ENCODE measurements at places on chromosomes 12 and 14.

DNA sequence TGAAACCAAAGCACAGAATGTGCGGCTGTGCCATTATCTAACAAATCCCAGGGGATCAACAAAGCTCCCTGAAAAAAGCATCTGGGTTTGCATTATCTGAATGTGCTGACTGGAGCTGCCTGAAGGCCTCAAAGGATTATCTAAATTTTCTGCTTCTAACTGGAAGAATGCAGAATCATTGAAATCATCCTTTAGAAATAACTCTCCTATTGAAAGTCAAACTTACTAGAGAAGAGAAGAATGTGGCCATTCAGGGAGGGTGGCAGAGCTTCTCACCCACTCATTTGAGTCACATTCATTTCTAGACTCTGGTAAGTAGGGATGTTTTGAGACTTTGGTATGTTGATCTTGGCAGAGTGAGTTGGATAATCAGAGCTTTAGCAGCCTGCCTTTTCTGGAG, 220.6 kb upstream of the RGS6 start:
- DNase-seq, result no peak

DNA sequence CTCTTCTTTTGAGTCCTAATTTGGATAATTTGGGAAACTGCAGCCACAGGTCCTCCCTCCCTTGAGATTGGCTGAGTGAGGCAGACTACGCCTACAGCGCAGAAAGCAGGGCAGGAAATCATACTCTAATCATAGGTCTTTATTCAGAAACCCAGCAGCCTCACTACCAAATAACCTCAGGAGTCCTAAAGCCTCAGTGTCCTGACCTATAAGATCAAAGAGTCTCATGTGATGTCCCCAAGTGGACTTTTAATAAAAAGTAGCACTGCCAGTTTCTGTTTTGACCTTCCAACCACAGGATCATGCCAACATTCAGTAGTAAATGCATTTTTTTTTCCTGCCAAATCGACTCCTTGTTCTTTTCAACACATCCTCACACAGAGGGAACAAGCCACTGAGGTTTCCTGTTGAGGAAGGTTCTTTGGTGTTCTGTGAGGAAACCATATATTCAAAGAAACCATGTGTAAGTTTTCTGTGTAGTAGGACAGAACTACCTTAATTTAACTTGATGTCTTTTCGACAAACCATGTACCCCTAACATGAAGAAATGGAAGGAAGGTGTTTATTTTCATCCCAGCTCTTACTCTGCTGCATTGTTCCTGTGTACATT, 72.2 kb downstream of the VCPKMT start:
- DNase-seq, result no peak

DNA sequence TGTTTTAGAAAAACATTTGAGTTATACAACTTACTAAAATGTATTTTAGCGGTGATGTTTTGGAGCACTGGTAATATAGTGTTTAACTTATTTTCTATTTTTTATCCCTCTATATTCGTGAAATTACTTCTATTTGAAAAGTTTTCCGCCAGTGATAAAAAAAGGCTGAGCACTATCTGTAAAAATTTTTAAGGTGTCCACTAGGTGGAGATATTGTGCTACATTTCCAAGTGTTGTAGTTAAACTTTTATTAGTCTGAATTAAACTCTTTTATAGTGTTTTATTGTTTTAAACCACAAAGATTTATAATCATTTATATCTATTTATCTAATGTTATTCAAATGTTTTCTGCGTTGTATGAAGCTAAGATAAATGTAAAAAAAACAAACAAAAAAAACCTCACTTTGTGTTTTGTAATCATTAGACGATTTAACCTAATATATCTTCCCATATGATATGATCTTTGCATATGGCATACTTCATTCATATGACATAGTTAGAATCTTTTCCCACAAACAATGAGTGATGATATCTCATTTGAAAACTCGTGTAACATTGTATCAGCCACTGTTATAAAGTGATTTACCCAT, 11.8 kb downstream of the ALG10B start:
- DNase-seq, result no peak

- no peak for DNase-seq
Measured at GRCh38 chr14:98961191-98961590, 310.8 kb downstream of the BCL11B start.

DNA sequence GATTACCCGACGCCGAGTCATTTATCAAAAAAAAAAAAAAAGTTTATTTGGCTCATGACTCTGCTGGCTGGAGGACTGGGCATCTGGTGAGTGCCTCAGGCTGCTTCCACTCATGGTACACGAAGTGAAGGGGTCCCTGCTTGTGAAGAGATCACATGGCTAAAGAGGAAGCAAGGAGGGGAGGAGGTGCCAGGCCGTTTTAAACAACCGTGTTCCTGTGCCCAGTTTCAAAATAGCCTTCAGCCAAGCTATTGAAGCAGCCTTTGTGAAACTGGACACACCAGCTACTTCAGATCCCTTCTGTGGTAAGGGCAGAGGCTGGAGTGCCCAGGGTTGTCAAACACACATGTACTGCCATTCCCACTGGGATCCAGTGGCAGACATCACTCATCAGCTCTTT, 7.6 kb downstream of the POP5 start:
- no peak for DNase-seq

GRCh38 chr14:71472356-71473340, 459.6 kb upstream of the RGS6 start:
- DNase-seq, result no peak

GRCh38 chr12:51838762-51839161, 9.8 kb downstream of the FIGNL2 start:
- DNase-seq, result no peak

- DNase-seq, result no peak
Measured at GRCh38 chr12:121079736-121080272, 40.8 kb upstream of the OASL start.

DNA sequence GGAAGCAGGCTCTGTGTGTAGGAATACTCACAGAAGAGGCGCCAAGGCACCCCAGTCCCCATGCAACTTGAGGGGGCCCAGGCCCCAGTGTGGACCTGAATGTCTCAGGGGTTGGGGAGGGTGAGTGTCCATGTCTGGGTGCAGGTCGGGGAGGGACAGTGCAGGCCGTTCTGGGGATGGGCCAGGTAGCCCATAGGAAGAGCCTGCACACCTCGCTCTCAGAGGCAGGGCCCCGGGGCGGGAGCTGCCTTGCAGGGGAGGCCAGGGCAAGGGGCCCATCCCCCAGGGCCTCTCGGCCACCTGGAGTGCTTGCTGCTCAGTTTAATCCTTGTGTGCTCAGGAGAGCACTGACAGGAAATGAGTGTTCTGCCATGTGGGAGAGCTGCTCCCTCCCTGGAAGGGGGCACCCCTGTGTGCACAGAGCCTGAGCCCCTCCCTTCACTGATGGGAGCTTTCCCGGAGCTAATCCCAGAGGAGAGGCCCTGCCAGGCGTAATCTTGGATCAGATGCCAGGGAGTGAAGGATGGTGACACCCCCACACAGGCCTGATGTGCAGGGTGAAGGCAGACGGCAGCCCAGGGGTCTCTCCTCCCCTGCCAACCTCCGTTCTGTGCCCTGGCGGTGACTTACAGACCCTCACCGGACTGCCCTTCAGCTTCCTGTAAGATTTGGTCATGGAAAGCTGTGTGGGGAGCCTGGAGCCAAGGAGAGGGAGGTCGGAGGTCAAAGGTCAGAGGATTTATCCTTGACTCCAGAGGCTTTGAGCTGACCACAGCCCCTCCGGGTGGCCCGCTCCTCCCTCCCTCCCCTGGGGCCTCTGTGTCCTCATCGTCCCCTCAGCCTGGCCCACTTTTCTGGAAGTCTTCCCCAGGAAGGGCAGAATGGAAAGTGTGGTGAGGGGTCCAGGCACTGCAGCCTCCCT, 24.4 kb upstream of the FBRSL1 start:
- DNase-seq, result no peak

DNA sequence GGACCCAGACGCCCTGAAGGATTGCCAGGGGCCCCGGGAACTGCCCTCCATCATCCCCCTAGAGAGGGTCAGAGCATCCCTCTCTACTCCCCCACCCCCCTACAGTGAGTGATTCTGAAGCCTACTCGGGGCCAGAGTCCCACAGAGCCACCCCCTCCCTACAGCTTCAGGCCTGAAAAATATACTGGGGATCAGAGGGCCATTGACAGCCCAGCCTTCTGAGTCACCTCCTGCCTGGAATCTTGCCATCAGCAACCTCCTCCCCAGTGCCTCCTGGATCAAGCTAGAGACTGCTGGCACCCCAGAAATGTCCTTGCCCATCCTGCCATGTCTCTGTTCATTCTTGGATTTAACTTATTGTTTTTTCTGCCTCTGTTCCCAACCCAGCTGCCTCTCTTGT, 21.7 kb upstream of the MIA2 start:
- no peak for DNase-seq

- DNase-seq, result no peak
Measured at GRCh38 chr12:49716553-49716952, 9.3 kb upstream of the FMNL3 start.

DNA sequence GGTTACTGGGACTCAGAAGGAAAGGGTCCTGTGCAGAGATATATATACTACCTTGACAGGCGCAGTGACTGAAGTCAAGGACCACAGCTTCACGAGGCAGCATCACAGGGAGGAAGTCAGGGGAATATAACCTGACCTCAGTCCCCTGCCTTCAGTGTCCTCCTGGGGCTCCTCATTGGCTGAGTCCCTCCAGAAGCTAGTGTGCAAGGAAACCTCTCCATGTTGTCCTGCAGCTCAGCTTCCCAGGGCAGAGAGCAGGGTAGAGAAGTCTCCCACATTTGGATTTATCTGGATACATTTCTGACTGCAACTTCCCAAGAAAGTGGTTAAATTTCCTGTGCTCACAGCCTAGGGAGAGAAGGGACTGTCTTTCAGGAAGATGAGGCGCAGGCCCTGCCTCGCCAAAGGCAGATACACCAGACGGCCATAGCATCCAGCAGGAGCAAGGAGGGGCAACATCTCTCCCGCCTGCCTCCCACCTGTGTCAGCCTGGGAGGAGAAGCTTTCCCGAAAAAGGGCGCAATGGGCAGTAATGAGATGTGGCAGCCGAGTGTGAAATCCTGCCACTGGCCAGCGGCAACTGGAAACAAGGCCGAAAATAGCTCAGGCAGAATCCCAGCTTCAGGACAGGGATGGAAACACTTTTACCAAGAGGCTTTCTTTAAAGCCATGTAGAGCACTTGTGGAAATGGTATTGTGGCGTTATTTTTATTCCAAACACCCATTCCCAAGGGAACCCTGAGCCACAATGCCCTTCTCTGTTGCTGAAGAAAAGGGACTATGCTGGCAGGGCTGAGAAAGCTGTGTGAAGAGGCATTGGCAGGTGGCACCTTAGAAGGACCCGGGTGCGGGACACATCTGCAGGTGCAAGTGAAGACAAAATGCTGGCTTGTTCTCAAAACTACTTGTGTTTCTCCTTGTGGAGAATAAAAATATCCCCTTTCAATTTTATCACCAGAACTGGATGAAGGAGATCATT, 54.9 kb upstream of the HIF1A start:
- no peak for DNase-seq

DNA sequence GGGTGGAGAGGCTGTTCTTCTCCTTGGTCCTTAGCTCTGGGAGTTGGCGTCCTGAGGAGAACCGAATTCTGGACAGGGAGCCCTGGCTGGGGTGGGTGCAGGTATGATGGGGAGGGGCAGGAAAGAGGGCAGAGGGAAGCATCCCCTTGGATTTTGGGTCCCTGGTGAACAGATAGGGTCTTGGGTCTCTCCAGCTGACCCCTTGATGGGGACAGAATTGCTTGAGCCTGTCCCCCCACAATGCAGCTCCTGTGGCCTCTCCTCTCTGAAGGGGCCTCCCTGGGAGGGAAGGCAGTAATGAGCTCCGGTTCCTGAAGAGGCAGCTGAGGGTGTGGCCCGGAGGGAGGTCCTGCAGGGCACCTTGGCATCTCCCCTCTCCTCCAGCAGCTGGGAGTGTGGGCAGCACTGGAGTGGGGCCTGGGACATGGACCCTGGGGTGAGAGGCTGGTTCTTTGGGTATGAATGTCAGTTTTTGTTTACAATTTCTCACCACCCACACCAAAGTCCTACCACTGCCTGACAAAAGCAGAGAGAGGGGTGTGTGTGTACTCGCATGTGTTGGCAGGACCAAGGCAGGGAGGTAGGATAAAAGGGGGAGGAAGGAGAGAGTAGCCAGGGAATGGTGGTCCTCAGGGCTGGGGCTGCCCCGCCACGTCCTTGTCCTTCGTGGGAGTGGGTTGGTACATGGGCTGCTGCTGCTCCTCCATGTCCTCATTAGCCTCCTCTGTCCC, 7.7 kb upstream of the CEBPE start:
- no peak for DNase-seq

GRCh38 chr14:23351681-23352505, 794 bp downstream of the SLC22A17 start:
- no peak for DNase-seq

DNA sequence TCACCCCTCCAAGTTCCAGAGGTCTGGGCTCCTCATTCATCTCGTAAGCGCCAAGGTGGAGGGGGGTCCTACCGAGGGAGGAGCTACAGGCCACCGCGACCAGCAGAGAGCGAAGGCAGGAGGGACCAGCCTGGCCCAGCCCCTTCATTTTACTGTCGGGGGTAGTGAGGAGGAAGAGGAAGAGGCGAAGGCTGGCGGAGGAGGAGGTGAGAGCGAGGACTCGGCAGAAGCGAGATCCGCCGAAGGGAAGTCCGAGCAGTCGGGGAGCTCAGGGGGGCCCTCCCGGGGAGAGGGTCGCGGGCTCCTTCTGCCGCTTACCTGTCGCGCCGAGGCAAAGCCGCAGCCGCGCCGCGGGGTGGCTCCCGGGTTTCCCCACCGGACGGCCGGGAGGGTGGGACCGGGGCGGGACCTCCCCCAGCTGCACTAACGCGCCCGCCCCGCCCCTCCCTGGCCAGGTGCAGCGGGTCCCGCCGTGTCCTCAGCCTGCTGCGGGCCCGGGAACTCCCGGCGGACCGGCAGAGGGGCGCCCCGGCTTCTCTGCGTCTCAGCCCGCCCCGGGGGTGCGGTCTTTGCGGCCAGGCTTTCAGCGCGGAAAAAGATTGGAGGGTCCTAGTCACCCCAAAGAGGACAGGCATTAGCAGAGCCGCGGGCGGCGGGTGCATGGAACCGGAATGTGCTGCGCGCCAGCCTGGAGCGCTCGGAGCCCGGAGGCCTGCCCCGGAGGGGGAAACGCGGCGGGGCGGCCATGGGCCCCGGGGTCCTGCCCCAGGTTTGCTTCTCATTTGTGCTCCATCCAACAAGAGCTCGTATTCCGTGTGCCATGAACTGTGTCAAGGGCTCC, at the start of gene GALNT6:
TSS of gene GALNT6 (minus strand) at position 124 of the 841 bp plus-strand sequence. CDS start 11,625 bp downstream, outside the sequence.
- DNase-seq, result peak; percentile 70

GRCh38 chr12:26318661-26319068, 123.3 kb downstream of the SSPN start:
- no peak for DNase-seq
